ENCODE measurements at places on chromosomes 6 and 20. TPM values are rescaled to one million over a fixed set of nuclear protein-coding genes. Genes with fewer than 3 reads are reported as not detected.

C6orf132 gene
- 1.8 TPM for total RNA-seq

NR2E1 gene
- 0.25 TPM for total RNA-seq

L3MBTL3 gene
- total RNA-seq, result 22.2 TPM

LPA gene
- total RNA-seq, result not detected

- peak; percentile 95 for DNase-seq
Measured at GRCh38 chr20:48750941-48751635, 76.7 kb downstream of the PREX1 start.

GRCh38 chr20:57386762-57387161 lies 4.4 kb upstream of the RBM38 start:
- DNase-seq, result no peak

DNA sequence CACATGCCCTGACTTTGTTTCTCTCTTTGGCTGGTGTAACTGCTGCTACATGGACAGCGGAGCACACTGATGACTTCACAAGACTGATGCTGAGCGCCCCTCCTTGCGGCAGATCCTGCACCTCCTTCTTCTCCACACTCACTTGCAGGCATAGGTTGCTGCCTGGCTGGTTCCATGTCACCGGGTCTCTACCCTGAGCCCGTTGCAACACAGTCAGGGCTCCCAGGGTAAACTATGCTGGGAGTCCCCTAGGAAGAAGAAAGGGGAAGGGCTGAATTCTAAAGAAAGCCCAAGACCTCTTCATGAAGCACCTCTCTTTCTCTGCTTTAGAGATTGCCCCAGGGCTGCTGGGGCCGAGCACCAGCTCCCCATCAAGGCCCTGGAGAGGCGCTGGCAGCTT lies 83.3 kb upstream of the DUSP22 start:
- no peak for DNase-seq

- DNase-seq, result no peak
Measured at GRCh38 chr6:36402481-36402880, 15.0 kb upstream of the ETV7 start.
